ENCODE measurements at places on chromosomes 5 and 9. TPM values are rescaled to one million over a fixed set of nuclear protein-coding genes. Genes with fewer than 3 reads are reported as not detected.
A peak's percentile ranks its signal among the peaks of the same experiment; 100 is the strongest.

DNA sequence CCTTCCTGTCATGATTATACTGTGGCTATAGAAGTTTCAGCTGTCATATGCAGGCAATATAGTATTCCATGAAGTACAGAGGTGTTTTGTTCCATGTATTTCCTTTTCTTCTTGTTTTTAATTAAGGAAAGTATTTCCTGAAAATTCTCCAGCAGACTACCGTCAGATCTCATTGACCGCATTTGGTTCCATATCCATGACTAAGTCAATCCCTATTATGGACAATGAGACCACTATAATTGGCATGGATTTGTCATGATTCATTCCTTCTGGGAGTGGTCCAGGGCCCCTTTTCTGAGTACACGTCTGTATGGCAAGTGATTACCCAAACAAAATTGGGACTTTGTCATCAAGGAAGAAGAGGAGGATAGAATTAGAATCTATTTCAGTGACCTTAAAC is 283.2 kb upstream of the CLINT1 start:
- DNase-seq: no peak

The NME5 gene
- polyA plus RNA-seq: 0.47 TPM

DNA sequence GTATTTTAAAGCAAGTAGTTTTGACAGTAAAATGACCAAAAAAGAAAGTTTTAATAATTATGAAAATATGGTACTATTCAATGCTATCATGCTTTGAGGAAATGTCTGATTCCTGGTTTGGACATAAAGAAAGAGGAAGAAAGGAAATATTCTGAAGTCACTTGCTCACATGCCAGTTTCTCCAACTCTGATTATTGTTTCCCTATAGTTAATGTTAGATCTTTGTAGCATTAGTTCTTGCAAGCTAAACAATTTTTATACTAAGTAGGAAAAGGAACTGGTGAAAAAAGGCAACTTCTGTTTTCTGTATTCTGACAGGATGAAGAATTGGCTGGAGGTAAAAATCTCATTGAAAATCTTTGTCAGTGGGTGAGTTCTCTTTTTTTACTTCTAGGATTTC is 119.5 kb downstream of the YTHDC2 start:
- DNase-seq: no peak

DNA sequence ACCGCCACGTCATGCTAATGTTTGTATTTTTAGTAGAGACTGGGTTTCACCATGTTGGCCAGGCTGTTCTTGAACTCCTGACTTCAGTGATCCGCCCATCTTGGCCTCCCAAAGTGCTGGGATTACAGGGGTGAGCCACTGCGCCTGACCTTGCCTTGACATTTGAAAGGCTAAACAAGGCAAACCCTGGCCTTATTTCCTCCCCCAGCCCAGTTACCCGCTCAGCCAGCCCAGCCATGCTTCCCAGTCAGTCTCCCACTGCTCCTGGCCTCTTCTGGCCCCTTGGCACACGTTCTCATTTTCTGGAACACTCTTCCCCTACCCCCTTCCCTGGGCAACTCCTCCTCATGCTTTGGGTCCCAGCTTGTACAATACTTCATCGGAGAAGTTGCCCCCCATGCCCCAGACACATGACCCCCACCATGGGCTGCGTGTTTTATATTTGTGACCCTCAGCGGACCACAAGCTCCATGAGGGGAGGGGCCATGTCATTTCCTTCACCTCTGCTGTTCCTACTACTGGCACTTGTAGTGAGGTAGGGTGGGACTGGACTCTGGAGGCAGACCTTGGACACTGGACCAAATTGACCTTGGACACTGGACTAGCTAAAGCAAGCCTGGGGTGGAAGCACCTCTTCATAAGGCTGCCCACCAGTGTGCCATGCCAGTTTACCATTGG is 94.4 kb upstream of the IER5L start:
- DNase-seq: peak; percentile 53
